Progenitor cell of endocrine pancreas (in vitro differentiated cells): ENCODE measurements at places on chromosomes 7 and 10. TPM values are rescaled to one million over a fixed set of nuclear protein-coding genes. Genes with fewer than 3 reads are reported as not detected.

The HNRNPF gene
- 211 and 221 TPM in 2 replicates for total RNA-seq

The CYP3A4 gene
- not detected in 2 replicates for total RNA-seq

The AMPH gene
- 1.8 and 1.9 TPM in 2 replicates for total RNA-seq

The PAXIP1 gene
- total RNA-seq: 26.4 and 27.7 TPM in 2 replicates

The OR2A1 gene
- 0.12 TPM in 1 of 2 replicates, not detected in the other for total RNA-seq

The CYP26A1 gene
- 1.8 and 3.4 TPM in 2 replicates for total RNA-seq

The CDK5 gene
- total RNA-seq: 22.6 and 24.9 TPM in 2 replicates

The C7orf33 gene
- total RNA-seq: not detected in 2 replicates

The ARHGEF5 gene
- total RNA-seq: 42.9 and 46.6 TPM in 2 replicates

The CCL24 gene
- total RNA-seq: not detected in 2 replicates

The FAM237B gene
- not detected in 2 replicates for total RNA-seq
